ENCODE measurements at places on chromosomes 2 and 18.

- no peak for DNase-seq
Measured at GRCh38 chr2:19031642-19032041, 326.8 kb downstream of the OSR1 start.

DNA sequence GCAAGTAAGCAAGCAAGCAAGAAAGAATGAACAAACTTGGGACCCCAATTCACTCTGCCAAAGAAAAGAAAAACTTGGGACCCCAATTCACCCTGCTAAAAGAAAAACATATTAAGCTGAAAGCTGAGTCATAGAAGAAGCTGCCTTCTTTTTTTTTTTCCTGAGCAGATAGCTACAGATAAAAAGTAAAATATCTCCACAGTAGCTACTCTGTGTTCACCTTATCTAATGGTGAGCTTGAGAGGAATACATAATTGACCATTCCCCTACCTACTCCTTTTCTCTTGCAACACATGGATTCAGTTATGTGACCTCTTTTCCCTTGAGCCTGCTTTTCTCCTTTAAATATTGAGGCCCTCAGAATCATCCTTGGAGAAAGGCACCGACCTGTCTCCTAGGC, 63.0 kb downstream of the MCFD2 start:
- no peak for DNase-seq

GRCh38 chr2:151374436-151374835, 17.0 kb downstream of the TNFAIP6 start:
- DNase-seq = no peak

- no peak for DNase-seq
Measured at GRCh38 chr2:240615820-240616547, 9.3 kb upstream of the GPR35 start.

DNA sequence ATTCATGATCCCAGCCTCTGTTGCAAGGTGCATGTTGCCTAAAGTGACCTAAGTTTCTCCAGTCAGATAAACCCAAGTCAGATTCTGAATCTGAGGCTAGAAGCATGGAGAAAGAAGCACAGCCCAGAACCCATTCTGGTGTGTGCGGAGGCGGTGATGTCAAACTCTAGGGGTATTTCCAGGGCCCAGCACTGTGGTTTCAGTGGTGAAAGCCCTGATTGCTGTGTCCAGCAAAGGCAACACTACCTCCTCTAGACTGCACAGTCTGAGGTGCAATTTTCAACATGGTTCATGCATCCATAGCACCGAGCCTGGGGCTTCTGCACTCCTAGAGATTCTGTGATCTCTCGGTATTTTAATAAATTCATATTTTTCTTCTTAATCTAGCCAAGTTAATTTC, 264.8 kb upstream of the KLHL29 start:
- no peak for DNase-seq

DNA sequence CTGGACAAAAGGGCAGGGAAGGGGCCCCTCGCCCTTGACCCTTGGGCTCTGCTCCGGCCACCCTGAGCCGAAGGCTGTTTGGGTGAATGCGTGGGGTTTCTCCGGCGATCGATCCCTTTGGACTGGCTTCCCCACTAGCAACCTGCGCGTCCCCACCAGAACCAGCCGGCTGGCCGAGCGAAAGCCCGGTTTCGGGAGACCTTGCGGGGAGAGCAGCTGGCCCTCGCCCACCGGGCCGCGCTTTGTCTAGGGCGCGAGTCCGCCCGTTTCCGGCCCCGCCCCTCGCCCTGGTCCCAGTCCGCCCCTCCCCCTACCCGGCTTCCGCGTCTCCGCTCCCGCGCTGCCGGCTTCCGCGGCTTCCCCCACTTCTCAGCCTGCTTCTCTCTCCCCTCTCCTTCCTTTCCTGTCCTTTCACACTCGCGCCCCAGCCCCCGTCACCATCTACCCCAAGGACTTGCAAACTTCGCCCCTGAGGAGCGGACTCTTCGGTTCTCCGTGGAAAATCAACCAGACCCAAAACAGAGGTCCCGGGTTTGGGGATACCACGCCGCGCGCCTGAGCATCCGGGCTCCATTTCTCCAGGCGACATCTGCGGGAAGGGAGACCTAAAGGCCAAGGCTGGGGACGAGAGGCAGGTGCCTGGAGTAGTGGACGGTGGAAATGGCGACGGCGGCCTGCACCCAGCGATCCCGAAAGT, 48.0 kb upstream of the ATP6V1B1 start:
- no peak for DNase-seq

DNA sequence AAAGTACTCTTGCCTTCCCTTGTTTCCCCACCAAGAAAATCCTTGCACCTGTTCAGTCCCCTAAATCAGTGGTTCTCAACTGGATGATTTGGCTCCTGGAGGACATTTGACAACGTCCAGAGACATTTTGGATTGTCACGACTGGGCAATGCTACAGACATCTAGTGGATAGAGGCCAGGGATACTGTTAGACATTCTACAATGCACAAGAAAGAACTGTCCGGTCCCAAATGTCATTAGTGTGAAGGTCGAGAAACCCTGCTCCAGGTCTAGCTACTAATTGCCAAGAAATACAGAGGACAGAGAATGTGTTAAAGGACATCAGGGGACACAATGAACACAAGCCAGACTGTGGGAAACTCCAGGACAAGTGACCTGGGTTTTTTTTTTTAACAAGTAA, 60.0 kb downstream of the LRP2 start:
- no peak for DNase-seq

DNA sequence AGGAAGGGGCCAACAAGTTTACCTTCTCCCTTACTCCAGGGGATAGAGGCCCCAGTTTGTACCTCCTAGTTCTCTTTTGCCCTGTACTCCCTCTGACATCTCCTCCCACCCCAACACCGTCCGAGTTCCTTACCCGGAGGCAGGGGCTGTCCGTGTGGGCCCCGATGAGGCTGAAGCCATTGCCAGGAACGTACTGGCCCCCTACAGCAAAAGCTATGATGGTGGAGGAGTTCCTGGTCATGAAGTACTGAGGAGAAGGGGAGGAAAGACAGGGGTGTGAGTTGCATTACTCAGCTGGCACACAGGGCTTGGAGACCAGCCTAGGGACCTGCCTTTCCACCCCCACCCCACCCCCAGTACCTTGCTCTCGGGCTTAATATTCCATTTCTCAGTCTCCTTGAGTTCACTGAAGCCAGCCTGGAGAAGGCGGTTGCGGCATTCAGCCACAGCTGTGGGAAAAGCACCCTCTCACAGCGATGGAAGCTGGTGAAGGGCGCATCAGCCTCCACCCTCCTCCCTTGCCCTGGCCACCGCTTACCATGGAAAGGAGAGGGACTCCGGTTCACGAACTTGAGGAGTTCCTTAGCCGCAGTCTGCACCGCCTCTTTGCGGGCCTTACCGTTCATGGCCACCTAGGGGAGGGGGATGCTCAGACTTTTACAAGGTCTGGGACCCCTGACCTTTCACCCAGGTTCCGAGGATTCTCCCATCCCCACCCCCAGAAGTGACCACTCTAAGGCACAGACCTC, 1.0 kb downstream of the DNPEP start:
- no peak for DNase-seq

GRCh38 chr2:100998235-100998573, 3.9 kb upstream of the RPL31 start:
- DNase-seq = no peak

DNA sequence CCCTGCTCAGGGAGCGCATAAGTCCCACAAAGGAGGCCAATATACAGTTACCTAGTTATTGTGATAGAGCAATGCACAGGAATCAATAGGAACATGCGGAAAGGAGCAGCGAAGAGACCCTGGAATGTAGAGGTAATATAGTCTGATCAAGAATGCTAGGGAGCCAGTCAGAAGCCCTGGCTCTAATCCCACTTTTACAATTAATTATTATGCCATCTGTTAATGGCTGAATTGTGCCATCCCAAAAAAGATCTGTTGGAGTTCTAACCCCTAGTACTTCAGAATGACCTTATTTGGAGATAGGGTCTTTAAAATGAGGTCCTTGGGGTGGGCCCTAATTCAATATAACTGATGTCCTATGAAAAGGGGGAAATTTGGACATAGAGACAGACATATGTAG, 7.7 kb upstream of the SPATS2L start:
- DNase-seq = no peak

GRCh38 chr2:197877038-197877437, 72.6 kb downstream of the PLCL1 start:
- DNase-seq = no peak

GRCh38 chr18:7023581-7023980, 94.0 kb downstream of the LAMA1 start:
- DNase-seq = no peak

DNA sequence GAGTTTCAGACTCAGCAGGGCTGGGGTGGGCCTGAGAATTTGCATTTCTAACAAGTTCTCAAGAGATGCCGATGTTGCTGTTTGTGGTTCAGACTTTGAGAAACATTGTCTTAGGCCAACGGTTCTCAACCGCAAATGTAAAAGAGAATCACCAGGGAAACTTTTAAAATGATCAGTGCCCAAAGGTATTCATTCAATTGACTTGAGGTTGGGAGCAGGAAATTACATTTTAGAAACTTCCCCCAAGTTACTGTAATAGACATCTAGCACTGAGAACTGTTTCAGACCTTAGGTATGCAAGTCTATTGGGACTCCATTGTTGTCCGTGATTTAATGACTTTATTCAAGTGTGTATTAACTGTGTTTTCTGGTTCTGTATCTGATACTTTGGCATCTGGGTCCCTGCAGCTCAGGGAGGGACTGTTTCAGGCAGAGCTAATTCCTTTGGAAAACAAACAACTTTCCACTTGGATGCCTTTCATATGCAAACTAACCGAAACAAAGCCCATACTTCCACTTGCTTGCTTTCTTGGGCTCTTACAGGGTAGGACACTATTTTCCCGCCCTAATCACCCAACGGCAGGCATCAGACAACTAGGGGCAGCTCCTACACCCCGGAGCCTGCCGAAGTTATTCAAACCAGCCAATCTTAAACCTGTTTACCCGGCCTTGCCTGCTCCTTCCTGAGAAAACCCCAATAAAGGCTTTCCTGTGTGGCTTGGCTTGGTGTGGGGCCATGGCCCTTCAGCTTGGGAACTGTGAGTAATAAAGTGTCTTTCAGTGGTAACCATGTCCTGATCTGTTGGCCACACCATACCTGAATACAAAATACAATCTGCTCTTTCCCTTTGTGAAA, 97.6 kb downstream of the POLE4 start:
- no peak for DNase-seq

- no peak for DNase-seq
Measured at GRCh38 chr2:168461178-168461941, 5.3 kb downstream of the CERS6 start.

DNA sequence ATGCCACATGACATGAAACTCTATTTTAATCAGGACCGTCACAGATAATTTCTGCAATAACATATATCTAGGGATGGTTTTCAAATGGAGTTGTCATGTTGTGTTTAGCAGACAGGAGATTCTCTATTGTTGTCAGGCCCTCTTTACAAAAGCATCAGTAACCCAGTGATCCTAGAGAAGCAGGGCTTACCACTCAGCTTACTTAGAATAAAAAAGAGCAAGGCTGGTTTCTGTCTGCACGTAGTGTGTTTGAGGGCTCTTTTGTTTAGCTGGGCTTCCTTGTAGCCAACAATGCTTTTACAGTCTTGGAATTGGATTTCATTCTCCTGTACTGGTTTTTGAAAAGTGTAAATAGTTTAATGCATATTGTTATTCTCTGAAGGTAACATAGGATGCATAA, 210.5 kb upstream of the NRP2 start:
- DNase-seq = no peak

DNA sequence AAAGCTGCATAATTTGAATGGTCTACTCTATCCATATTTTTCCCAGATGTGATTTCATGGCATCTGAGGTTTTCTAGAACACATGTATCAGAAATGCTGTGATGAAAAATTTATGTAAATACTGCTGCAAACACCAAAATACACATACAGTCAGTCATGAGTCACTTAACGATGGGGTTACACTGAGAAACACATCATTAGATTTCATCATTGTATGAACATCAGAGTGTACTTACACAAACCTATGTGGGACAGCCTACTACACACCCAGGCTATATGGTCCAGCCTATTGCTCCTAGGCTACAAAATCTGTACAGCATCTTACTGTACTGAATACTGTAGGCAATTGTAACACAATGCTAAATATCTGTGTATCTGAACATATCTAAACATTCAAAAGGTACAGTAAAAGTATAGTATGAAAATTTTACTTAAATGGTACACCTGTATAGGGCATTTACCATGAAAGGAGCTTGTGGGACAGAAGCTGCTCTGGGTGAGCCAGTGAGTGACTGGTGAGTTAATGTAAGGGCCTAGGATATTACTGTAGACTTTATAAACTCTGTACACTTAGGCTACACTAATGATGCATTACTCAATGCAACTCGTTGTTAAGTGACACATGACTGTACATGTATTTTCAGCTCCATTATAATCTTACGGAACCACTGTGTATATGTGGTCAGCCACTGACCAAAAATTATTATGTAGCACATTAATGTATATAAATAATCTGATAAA, 33.5 kb downstream of the PNO1 start:
- DNase-seq = no peak

DNA sequence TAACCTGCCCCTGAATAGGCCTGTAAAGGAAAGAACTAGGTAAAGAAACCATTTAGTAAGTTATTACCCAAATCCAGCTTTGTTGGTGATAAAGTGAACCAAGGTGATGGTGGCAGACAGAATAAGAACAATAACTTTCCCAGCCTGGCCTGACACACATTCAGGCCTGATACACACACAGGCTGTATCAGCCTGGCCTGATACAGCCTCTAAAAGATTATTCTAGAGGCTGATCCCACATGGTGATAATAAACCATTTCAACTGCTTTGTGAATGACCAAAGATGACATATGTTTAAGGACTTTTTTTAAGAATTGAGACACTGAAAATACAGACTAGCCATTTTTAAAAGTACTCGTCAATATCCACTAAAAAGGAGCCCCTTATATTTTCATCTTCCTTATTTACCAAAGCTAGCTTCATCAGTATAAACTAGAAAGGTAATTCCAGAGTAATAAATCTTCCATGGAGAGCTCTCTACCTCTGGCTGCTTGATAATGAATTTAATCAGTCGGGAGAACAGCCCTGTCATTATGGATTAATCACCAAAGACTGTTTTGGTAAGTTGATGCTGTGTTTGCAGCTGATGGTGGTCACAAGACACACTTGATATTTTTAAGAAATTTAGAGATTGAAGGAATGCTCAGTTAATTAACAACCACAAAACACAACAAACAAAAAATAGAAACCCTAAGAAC, 77.2 kb downstream of the SLC8A1 start:
- no peak for DNase-seq

DNA sequence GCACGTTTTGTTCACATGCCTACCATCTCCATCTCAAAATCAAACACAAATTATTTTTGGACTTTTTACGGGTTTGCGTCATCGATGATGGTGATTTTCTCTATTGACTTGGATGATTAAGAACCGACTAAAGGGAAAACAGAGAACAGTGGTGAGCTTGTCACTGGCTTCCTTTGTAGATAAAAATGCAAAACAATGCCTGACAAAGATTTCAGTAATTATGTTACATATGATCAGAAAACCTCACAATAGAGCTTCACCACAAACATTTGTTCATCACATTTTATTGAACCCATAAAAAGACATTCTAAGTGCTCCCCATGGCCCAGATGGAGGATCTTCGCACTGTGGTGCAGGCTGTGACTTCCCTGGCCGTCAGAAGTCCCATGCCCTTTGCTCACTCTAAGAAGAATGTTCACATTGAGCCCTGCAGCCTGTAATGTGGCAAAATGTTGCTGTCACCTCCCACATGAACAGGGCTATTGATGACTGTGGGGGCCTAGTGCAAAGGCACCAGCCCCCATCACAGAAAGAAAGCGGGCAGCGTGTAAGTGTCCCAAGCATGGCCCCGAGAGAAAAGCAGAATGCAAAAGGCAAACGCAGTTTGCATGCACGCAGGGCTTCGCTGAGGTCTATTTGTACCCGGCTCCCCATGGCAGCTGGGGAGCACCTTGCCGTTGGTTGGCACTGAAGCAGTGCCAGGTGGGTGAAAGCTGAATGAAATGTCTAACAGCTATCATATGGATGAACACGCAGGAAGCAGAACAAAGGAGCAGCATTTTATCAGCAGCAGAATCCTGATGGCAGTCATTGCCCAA, 60.6 kb downstream of the BCL2 start:
- DNase-seq = no peak
